SJSA1 (cell line): ENCODE measurements at places on chromosomes 1 and 21. TPM values are rescaled to one million over a fixed set of nuclear protein-coding genes. Genes with fewer than 3 reads are reported as not detected.

The SPRR2A gene
- total RNA-seq, result not detected in 2 replicates

- no peak for DNase-seq
Measured at GRCh38 chr1:110880708-110881374, 7.9 kb downstream of the CD53 start.

- DNase-seq, result no peak
Measured at GRCh38 chr1:43584204-43584603, 53.5 kb downstream of the PTPRF start.

DNA sequence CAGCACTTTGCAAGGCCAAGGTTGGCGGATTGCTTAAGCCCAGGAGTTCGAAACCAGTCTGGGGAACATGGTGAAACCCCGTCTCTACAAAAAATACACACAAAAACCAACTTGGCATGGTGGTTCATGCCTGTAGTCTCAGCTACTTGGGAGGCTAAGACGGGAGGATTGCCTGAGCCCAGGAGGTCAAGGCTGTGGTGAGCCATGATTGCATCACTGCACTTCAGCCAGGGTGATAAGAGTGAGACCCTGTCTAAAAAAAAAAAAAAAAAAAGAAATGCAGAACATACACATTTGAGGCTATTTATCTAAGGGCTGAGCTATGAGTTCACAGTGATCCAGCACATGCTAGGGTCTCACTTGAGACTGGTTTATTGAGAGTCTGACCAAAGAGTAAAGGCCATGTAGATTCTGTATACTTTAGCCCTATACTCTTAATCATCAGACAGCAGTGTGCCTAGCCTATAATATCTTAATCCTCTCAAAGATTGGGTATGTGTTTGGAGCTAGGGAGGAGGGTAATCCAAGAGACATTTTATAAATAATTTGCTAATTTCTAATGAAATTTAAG, 23.9 kb downstream of the RNF2 start:
- DNase-seq, result no peak

GRCh38 chr1:29624320-29625083, 388.2 kb downstream of the PTPRU start:
- DNase-seq, result no peak

GRCh38 chr1:109910963-109911798, 532 bp downstream of the CSF1 start:
- DNase-seq, result no peak

The FMO1 gene
- total RNA-seq, result not detected in 2 replicates

DNA sequence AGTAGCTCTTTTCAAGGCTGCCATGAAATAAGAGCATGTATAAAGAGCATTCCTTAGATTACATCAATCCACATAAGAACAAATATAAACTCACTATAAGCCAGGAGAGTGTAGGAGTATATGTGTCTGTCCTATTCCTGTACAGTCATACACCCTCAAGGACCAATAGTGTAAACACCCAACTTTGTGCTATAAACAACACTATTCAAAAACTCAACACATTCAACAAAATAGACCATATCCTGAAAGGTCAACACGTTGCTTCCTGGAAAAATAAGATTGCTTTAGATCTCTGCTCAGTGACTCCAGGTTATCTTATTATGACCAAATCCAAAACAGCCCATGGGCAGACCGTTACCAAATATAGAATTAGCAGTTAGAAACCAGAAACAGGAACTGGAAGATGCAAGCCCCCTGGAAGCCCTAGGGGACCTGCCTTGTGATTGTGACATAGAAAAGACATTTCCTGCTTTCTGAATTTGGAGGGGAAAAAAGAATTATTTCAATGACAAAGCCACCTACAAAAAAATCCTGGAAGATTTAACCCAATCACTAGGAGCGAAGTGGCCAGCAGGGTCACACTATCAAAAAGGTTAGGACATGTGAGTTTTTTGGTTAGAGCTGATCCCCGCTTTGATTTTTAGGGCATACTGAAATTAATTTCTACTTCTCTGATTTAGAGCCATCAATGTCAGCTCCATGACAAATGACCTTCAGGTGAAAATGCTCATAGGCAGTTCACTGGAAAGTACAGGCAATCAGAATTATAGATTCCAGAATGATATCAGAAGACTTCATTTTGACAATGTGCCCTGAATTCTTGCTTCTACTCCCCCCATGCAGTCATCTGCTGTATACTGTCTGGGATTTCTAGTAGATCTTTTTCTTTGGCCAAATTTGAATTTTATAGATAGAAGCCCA, 59.9 kb downstream of the LRRC8C start:
- DNase-seq, result peak; percentile 85

GRCh38 chr1:44842862-44843655, at the start of gene PTCH2:
Gene PTCH2 (minus strand): TSS chr1:44843253. CDS start chr1:44842932, 321 bp downstream.
- DNase-seq, result peak; percentile 98

GRCh38 chr1:222099746-222100145, 357.9 kb upstream of the DUSP10 start:
- no peak for DNase-seq

DNA sequence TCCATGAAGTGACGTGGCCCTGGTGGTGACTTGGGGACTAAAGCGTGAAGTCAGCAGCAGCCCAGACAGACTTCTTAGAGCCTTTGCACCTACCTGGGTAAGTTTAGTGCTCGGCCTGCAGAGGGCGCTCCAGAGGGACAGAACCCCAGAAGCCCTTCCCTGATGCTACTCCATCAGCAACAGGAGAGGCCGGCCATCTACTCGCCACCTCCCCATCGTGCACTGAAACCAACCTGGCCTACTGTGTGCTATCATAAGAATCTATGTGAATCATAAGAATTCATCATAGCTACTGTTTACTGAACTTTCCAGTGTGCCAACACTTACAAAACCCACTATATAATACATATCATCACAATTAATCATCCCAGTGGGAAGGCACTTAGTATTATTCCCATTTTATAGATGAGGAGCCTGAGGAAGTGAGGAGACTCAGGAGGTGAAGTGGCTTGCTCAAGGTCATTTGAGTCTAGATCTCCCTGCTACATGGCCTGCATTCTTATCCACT, 7.9 kb upstream of the EDN2 start:
- DNase-seq, result peak; percentile 39

The HMCN1 gene
- 11.9 and 21.4 TPM in 2 replicates for total RNA-seq

- peak; percentile 65 for DNase-seq
Measured at GRCh38 chr1:32963746-32964460, 706 bp downstream of the RNF19B start.

- DNase-seq, result no peak
Measured at GRCh38 chr21:38898422-38899096, 92.8 kb downstream of the ETS2 start.

DNA sequence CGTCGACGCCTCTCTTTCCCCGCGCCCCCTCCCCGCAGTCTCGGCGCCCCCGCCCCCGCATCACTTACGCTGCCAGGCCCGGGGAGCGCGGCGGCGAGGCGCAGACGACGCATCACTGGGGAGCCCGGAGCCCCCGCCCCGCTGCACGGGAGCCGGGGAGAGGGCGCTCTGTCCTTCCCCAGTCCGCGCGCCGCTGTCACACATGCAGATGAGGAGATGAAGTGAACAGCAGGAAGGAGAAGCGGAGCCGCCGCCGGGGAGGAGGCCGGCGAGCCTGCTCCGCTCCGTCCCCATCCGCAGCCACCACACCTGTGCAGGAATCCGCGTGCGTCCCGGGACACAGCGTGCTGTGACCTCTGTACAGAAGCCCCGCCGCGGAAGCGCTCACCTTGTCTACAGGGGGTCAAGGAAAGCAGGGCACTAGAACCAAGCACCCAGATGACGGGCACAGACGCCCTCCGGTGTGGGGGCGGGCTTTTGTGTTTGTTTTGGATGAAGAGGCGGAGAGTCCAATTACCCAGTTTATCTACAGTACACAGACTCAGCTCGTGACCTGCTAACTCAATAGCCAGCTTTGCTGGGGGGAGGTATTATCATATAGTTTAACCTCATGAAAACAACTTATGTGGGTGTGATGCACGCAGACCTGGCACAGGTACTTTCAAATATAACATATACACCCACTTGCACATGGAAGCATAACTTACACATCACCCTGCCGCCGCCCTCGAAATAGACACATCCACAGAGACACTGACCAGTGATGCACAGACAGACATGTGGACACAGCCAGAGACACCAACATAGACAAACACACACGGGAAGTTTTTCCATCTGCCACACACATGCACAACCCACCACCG, 12.4 kb downstream of the KLHDC8A start:
- no peak for DNase-seq
